ENCODE measurements at places on chromosomes 16 and 17. TPM values are rescaled to one million over a fixed set of nuclear protein-coding genes. Genes with fewer than 3 reads are reported as not detected.

ZDHHC1 gene
- 19.2 TPM for total RNA-seq

IRF8 gene
- total RNA-seq, result not detected

DRC3 gene
- 1.6 TPM for total RNA-seq

DNA sequence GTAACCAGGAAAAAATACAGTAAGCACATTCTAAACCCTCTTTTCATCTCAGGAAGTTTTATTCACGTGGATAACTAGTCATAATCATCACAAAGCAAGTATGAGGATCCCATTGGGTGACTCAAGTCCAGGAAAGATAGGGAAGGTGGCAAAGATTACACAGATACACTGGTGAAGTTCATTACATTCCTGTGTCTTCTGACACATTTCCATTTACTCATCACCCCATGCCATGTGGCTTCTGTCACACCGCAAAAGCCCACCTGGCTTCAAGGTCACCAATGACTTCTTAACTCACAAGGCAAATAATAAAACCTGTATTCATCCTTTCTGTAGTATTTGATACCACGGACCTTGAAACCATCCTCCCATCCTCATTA lies 17.0 kb downstream of the HS3ST3A1 start:
- DNase-seq, result no peak

DNA sequence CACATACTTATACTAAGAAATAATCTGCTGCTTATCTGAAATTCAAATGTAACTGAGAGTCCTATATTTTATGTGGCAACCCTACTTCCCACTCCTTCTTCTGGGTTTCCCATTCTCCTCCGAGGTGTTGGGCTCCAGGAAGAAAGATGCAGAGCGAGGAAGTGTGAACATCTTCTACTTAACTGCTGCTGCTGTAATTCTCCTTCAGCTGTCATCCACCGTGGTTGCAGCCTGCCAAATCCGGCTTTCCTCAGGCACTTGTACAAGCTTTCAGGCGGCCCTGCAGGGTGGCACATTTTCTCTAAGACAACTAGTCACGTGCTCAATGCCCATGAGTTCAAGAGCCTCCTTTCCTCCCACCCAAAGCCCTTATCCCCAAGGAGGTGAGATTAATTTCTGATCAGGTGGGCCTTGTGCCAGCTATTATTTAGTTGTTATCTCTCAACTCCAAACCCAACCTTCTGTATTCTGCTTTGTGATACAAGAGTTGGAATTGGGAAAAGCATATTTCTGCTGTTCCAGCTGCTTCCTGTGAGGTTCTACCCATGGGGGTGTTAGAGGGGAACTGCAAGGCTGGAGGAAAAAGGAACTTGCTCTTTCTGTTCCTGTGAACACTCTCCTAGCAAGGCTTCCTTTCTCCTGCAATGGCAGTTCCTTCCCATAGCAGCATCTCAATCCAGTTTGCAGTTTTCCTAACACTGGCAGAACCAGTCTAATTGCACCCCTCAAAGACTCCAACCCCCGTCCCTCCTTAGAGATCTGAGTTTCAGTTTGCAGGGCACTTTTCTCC lies 67.6 kb upstream of the RBBP6 start:
- DNase-seq, result no peak

DNA sequence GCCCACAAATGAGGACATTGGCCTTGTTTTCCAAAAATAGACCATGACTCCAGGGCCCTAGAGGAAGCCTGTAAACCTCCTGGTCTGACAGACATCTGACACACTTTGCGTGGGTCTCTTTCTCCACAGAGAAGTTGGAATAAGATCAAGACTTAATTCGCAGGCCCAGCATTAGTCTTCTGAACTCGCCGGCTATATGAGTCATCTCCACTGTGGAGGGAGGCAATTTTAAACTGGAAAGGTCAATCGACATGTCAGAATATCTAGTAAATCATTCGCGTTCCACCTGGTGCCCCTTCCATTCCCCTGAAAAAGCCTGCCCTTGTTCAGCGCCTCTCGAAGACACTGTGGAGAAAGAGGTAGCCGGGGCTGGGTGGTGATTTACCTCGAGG lies 140.1 kb downstream of the CLEC16A start:
- peak; percentile 92 for DNase-seq

GRCh38 chr17:38353086-38353604 lies 1.5 kb downstream of the SOCS7 start:
- DNase-seq, result peak; percentile 46

DNA sequence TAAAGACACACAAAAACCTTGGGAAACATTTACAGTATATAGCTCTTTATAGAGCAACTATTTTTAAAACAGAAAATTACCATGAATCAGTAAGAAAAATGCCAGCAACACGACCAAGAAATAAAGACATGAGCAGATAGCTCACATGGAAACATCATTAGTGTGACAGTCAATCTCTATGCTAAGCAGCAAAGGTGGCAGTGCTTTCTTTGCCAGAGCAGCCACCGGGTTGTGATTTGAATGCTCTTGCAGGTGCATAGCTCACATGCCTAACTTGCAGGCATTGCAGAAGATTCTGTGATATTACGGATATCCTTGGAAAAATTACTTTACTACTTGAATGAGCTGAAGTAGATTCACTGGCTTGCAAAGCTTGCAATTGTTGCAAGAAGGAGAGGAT lies 652.9 kb upstream of the C16orf82 start:
- no peak for DNase-seq

- DNase-seq, result peak; percentile 56
Observed at GRCh38 chr17:61635913-61636432, 45.0 kb upstream of the NACA2 start.

GRCh38 chr16:69910964-69911363 lies 40.2 kb upstream of the CLEC18A start:
- no peak for DNase-seq

GRCh38 chr16:71515026-71515425 lies 11.2 kb upstream of the CHST4 start:
- DNase-seq, result no peak

All from myocyte (in vitro differentiated cells).